RPMI8226 (cell line): ENCODE measurements at places on chromosomes 6 and 20.

DNA sequence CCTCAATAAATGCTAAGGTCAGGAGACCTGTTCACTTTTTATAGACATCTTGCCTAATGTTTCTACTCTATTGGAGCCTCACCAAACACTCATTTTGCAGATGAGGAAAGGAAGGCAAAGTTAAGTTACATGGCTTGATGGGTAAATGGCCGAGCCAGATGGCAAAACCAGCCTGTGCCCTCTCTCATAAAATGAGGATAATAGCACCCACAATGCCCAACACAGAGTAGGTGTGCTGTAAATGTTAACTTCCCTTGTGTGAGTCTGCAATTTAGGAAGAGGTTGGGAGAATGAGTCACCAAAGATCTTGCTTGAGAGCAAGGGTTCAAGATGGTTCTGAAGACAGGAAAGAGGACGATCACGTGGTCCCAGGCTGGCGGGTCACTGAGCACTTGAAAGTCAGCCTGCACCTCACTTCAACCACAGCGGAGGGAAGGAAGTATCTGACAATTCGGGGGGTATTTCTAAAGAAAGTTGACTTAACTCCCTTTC lies 3.3 kb downstream of the KCNK5 start:
- DNase-seq, result no peak

DNA sequence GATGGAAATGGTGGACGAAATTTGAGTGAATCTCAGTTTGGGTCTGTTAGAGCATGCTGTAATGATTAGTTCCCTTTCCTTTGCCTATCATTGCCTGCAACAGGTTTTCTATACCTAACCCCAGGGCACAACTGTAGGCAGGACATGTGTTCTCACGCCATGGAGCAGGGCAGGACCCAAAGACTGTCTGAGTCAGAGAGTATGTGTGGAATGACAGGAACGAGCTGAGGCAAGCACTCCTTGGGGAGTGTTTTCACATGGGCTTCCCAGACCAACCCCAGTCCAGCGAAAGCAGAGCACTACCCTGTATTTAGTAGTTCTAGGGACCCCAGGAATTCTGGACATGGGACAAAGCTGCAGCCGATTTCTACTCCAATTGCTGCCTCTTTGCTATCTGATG lies 234.2 kb downstream of the HACE1 start:
- DNase-seq, result no peak

DNA sequence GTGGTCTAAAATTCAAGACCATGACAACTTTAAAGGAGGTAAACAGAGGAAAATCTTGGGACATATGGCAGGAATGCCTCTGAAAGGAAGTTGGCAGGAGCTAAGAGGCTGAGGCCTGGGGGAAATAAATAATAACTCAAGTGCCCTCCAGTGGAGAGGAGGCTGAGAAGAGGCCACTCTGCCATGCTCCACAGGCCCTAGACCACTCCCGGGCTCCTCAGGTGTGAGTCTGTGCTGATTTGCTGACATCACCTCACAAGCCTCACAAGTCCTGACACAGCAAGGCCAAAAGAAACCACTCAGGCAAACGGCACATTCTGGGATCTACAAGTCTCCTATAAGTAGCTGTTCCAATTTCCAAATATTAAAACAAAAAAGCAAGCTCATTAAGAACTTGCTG lies 91.0 kb upstream of the RIPOR2 start:
- peak; percentile 91 for DNase-seq

DNA sequence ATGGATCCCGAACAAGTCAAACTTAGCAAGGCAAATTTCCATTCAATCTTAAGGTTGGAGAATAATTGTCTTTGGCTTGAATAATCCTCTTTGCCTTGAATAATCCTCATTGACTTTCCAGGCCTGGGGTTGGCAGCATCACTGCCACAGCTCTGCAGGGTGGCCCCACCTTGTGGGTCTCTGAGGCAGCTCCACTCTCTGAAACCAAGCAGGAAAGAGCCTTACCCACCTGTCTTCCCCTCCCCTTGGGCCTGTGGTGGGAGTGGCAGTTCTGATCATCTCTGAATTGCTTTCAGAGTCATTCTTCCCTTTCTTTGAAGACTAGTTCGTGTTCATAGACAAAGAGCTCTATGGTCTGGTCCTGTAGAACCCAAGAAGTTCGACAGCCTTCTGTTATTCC lies 47.5 kb downstream of the KCNQ5 start:
- DNase-seq, result no peak

GRCh38 chr20:10438217-10438616 lies 3.1 kb downstream of the SLX4IP start:
- DNase-seq, result no peak

- DNase-seq, result no peak
Measured at GRCh38 chr6:52482903-52483670, 62.9 kb downstream of the EFHC1 start.

DNA sequence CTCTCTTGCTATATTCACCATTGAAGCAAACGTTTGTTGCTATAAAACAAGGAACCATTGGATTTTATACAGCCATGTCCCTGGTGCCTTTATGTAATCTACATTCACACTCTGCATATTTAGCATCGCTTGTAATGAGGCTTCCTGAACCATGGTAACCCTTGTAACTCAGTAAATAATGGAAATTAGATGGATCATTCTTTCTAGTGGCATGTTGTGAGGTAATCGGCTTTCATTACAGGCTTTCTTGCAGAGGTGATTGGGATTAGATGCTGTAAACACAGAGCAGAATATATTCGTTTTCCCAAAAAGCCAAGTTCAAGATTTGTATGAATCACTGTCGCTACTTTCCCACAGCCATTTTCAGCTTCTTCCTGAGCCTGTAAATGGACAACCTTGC lies 36.1 kb downstream of the SMPDL3A start:
- no peak for DNase-seq

DNA sequence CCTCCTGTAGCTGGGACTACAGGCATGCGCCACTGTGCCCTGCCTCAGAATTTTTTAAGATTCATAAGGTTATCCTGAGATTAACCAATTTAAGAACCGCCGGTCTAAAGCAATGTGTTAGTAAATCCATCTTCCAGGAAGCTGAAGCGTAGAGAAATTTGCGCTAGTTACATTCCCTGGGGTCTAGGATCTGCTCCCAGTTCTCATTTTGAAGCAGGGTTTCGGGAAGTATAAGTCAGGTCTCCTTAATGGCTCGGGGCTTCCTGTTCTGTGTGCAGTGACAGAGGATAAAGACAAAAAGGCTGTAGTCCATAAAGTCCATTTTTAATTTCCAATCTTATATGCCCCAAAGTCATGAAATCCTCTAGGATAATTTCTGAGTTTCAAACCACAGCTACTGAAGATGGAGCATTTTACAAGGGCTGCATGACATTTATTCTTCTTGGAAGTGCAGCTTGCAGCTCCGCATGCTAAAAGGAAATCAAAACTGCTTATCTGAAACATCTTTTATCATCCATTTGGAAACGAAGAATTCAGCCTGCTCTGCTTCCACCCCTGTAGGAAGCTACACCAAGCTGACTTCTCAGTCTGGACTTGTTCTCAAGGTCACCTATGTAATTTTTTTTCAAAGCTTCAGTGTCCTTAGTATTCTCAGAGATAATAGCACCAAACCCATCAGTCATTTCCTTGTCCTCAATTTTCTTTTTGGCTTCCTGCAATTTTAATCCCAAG lies 326.1 kb downstream of the PRL start:
- DNase-seq, result no peak

GRCh38 chr20:62692176-62692575 lies 16.5 kb upstream of the NTSR1 start:
- no peak for DNase-seq

GRCh38 chr6:105001906-105002305 lies 45.0 kb downstream of the LIN28B start:
- no peak for DNase-seq

- DNase-seq, result no peak
Measured at GRCh38 chr6:27863962-27864905, 48.0 kb downstream of the OR2B2 start.

DNA sequence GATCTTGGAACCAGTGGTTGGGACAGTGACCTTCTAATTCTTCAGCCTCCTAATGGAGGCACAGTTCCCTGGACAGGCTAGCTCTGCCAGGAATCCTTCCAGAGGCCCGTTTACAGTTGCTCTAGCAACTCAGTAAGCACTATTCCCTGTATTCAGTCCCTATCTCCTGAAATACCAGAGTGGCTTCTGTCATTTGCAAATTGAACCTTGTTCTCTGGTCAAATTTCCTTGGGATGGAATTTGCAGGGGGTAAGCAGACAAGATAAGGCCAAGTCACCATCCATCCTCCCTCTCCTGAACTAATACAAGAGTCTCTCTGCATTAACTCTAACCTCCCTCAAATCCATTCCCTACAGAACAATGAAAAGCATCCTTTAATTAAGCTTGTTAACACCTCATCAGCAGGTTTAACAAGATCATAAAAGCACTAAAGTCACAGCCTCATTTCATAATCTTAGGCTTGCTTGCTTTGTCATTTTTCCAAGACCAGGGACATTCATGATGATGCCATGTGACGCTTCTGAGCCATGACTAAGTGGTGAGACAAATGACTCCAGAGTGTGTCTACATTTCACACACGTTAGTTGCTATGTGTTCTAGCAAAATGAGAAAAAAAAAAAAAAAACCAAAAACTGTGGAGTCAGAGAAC lies 37.1 kb downstream of the SLC22A23 start:
- no peak for DNase-seq

GRCh38 chr20:50416269-50417022 lies 93.7 kb upstream of the PTPN1 start:
- DNase-seq, result no peak

DNA sequence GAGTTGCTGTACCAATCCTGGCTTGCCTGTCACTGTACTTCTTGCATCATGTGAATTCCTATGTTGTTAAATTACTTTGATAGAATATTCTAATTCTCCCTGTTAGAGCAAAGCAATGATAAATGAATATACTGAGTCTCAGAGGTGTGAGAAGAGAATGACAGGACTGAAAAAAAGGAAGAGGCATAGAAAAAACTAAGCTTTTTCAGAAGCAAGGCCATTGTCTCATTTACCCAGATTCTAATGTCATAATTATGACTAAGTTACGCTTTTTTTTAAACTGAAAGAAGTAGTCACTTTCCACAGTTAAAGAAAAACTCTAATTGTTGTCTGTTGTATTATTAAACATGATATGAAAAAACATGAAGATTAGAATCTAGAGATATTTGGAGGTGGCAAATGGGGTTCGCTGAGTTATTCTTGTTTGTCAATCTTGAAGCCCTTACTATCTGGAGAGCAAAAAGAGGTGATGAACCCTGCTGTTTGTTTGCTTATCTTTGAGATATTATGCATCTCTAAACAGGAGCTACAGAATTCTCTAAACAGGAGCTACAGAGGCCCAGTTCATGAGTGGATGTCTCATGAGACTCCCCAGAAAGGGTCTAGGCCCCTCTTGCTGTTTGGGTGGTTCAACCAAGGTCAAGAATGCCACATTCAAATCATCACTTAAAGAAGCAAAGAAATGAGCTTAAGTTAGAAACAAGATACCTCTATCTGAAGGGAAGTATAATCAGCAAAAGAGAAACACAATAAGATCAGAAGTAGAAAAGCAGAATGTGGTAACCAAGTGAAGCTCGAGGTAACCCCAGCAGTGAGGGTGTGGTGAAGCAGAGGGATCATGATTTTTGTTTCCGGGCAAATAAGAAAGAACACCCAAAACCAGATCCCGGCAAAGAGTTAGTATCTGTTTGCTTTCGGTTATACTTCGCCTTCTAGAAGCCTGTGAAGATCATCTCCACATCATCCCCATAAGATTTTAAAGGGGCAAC lies 33.3 kb upstream of the THEMIS start:
- no peak for DNase-seq

DNA sequence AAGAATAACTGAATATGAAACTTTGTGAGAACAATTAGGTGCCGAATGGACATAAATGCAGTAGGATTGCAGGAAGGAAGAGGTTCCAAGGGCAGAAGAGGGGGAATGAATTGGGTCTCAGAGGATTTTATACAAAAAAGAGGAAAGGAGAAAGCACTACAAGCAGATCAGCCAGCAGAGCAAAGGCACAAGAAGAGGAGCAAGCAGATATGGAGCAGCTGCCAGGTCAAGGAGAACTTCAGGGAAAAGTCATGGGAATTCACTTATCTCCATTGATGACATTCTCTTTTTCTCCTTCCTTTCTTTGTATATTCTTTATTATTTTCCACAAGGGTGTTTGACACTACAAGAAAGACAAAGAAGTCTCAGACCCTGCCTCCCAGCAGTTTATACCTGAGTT lies 9.6 kb downstream of the DSE start:
- DNase-seq, result no peak

- no peak for DNase-seq
Measured at GRCh38 chr6:12024216-12024615, 12.1 kb downstream of the HIVEP1 start.

GRCh38 chr6:166784691-166785090 lies 157.6 kb upstream of the RPS6KA2 start:
- DNase-seq, result no peak

- no peak for DNase-seq
Measured at GRCh38 chr6:122702841-122703240, 76.7 kb upstream of the FABP7 start.

GRCh38 chr20:48595495-48596333 lies 232.1 kb downstream of the PREX1 start:
- no peak for DNase-seq

- no peak for DNase-seq
Measured at GRCh38 chr6:157644043-157644810, 178.8 kb upstream of the SNX9 start.

DNA sequence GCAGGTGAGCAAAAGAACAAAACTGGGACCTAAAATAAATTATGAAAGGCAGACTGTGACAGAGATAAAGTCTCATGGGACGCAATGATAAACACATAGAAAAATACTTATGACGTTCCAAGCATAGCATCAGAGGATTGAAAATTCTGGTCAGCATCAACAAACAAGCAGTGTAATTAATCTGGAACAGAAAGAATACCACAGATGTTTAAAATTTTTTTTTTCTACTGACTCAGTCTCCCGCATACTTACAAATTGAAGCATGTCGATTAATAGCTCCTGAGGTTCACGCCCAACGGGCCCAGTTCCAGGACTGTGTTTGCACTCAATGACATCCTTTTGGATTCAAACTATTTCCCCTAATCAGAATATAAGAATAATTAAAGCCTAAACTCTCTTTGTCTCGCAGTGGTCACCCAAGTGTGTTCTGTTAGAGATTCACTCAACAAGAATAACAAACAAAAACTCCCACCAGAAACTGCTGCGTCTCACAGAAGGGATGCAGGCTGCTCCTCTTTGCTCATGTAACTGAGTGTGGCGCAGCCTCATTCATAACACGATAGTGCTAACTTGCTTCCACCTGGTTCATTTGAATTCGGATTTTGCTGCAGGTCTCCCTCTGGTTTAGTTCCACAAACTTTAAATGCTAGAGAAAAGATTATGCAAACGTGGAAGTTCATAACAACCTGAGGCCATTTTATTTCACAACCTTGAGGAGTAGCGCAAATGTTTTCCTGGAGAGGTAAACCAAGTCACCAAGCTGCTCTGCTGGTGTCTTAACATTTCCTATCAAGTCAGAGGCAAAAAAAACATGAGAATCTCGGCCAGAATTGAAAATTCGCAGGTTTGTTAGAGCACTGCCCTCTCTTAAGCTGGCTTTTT lies 69.0 kb upstream of the CITED2 start:
- DNase-seq, result no peak

GRCh38 chr6:131823276-131823902 lies 15.6 kb downstream of the ENPP1 start:
- no peak for DNase-seq

- DNase-seq, result no peak
Measured at GRCh38 chr20:32907886-32908285, 49.2 kb downstream of the EFCAB8 start.

- peak; percentile 89 for DNase-seq
Measured at GRCh38 chr6:20404641-20405032, 3.0 kb downstream of the E2F3 start.

GRCh38 chr6:129717277-129717676 lies 7.3 kb upstream of the ARHGAP18 start:
- no peak for DNase-seq
